ENCODE measurements at places on chromosomes 3 and 15.

DNA sequence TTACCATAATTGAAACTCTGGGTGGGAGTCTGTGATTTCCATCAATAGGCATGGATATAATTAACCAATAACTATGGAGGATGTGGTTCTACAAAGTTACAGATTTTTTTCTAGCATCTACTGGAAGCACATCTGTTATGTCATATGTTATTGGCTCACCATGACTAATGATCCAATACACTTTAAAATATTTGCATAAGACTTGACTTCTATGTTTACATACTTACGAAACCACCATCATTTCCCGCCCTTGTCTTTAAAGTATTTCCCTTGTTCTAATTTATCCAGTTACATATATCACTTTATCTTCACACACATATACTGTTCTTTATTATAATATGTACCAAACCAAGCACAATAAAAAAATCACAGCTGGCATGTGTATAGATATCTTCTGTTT lies 380.3 kb upstream of the CBLB start:
- DNase-seq, result no peak

DNA sequence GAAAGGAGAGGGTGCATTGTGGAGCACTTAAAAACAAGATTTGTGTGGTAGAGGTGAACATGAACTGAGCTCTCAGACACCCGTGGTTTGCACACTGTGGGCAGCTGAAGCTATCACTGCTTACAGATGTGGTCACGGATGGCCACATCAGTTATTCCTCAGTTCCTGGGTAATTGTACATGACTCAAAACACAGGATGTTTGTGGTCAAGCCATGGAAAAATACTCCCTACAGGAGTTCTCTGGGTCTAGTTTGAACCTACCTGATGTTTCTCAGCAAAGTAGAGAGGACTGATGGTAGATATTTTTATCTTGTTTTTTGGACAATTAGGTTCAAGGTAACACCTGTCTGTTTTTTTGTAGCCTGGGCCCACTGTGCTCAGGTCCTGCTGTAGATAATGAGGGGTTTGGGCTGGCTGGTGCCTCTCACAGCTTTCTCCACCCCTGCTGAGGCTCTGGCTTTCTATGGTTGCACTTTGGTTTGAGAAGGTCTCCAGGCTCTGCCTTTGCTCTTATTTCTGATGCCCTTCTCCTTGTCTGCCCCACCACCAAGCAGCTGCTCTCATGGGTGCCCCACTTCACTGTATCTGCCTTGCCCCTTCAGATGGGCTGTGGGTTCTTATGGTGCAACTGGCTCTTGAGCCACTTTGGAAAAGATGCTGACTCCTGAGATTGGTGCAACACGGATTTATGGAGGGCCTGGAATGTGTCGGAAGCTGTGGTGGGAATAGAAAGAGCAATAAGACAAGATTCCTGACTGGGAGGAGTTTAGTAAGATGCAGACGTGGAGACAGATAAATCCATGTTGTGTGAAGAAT lies 40.1 kb downstream of the CDCP1 start:
- DNase-seq, result peak; percentile 87

DNA sequence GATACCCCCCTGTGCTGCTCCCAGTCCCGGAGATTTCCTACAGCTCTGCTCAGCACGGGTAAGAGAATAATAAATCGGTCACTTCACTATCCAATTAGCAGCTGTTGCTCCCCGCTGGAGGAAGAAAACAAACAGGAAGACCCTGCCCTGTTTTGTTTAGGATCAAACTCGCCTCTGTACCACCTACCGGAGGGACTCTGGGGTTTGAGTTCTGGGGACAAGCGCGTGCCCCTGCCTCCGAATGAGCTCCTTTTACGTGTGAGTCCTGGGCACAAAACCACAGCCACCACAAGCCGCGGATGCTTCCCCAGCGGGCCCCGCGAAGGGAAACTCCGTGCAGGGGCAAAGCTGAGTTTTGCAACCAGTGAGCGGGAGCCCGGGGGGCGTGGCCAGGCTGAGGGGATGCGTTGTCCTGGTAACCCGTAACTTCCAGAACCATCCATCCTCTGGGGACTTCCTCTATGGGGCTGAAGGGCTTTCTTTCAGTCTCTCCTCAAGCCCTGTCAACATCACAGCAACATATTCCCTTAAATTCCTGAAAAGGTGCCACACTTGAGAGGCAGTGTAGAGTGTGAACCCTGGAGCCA lies 315.7 kb upstream of the PROK2 start:
- peak; percentile 95 for DNase-seq

GRCh38 chr15:96146726-96147125 lies 183.8 kb upstream of the NR2F2 start:
- no peak for DNase-seq

DNA sequence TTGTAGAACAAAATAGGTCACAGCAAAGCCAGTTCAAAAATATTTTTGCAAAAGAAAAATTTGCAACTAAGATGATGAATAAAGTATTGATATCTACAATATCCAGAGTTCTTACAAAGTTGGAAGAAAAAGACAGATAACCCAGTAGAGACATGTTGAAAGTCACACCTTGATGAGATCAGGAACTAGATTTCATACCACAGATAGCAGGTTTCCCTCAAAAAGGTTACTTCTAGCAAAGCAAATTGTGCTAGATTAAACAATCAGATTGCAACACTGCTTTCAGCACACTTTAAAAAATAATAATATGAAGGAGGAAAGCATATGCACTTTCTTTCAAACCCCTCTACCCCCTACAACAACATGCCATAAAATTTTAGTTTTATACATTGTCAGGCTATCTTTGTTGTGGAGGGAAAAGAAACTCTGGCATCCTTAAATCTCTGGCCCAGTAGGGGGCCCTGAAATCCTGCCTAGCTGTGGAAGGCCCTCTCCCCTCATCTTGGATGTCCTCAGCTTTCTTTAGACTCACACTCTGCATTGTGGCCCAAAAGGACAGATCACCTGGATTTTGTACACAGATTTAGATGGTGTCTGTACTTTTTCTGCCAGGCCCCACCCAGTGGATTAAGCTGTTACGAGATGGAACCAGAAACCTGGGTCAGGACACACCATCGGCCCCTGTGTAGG lies 50.9 kb downstream of the CCR3 start:
- no peak for DNase-seq

DNA sequence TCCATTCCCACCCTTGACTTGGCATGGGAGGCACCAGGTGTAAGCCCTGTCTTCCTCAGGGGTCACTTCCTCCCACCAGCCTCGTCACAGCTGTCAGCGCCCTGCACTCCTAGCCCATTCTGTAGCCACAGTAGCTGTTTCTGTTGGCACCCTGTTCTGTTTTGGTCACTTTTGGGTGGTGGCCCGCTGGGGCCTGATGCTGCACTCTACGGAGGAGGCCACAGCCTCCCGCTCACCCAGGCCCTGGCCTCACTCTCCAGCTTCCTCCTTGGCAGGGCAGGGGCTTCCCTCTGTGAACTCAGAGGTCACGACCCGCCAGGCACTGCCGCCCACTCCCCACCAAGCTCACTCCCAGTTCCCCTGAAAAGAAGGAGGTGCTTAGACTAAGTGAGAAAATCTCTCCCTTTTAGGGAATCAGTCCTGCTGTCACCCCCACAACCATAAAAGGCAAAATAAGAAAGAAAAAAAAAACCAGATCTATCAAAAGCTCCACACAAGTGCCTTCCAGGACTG lies 68.4 kb downstream of the MGLL start:
- no peak for DNase-seq

DNA sequence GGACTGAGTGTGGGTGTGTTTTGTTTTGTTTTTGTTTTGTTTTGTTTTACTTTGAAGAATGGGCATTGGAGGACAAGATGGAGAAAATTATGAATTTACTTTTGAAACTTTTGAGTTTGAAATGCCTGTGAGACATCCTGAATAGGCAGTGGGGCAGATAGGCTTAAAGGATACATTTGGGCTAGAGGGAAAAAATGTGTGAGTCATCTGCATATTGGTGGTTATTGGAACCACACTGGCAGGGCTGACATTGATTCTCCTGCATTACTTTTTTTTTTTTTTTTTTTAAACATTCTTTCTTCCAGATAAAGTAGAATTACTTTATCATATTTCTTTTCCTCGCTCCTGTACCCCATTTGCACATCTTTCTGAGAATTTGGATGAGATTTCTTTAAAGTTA lies 56.1 kb downstream of the CALML4 start:
- DNase-seq, result no peak

- no peak for DNase-seq
These were observed 329.5 kb upstream of the CTDSPL start for GRCh38 chr3:37532168-37532567.

GRCh38 chr3:151196434-151196833 lies 6.6 kb downstream of the GPR171 start:
- no peak for DNase-seq

GRCh38 chr3:173587055-173587454 lies 189.5 kb downstream of the NLGN1 start:
- DNase-seq, result no peak

DNA sequence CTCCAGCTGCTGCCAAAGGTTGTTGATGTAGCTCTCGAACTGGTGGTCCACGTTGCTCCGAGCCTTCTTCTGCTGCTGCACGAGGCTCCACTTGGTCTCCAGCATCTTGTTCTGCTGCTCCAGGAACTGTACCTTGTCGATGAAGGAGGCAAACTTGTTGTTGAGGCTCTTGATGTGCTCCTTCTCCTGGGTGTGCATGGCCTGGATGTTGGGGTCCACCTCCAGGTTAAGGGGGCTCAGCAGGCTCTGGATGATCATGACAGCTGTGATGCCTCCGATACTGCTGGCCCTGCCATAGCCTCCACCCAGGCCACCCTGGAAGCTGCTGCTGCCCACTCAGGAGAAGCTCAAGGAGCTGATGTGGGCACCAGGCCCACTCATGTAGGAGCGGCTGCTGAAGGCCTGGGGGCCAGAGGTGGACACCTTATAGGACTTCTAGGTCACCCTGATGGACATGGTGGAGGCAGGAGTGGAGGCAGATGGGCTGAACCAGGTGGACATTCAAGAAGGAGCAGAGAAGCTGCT lies 14.9 kb upstream of the PSTPIP1 start:
- DNase-seq, result no peak

- DNase-seq, result no peak
These were observed 9.9 kb upstream of the STRA6 start for GRCh38 chr15:74212494-74212893.

GRCh38 chr3:178562143-178562946 lies 26.1 kb downstream of the KCNMB2 start:
- DNase-seq, result no peak

DNA sequence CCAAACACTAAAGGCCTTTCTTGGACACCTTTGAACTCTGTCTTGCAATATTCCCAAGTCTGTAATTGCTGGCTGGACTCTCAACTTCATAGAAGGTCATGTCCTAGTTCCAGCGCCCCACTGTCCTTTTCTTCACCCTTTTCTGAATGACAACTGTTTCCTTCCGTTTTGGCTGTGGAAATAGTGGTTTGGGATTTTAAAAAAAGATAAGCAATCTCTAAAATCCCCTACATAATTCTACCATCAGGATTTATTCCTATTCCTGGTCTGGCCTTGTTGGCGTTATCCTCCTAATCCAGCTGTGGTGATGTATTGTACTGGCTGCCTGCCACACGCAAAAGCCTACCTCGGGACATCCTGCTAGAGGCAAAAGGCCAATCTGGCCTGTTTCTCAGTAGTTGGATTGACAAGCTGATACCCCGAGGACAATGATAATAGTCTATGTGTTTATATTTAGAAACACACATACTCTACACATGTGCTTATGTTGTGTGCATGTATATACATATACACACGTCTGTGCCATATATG lies 440.3 kb upstream of the DPH6 start:
- no peak for DNase-seq

GRCh38 chr3:98504539-98504938 lies 7.1 kb downstream of the OR5K2 start:
- no peak for DNase-seq

DNA sequence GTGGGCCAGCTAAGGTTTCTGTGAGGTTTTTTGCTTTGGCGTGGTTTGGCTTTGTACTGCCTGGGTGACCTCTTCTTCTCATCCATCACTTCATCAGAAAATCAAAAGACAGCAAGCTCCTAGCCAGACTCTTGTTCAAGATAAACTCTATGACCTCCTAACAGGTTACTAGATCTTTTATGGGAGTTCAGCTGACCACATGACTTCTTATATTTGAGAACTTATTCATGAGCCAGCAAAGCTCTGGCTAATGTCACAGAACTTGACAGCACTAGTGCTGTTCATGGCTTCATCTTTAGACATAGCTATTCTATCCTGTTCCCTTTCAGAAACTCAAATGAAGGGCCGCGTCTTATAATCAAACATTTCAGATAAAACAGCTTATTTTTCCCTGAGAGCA lies 527.1 kb upstream of the GOLIM4 start:
- no peak for DNase-seq

- no peak for DNase-seq
These were observed 58.1 kb downstream of the TMEM39A start for GRCh38 chr3:119405315-119405714.

GRCh38 chr3:14047027-14047426 lies 77.6 kb downstream of the CHCHD4 start:
- DNase-seq, result no peak

DNA sequence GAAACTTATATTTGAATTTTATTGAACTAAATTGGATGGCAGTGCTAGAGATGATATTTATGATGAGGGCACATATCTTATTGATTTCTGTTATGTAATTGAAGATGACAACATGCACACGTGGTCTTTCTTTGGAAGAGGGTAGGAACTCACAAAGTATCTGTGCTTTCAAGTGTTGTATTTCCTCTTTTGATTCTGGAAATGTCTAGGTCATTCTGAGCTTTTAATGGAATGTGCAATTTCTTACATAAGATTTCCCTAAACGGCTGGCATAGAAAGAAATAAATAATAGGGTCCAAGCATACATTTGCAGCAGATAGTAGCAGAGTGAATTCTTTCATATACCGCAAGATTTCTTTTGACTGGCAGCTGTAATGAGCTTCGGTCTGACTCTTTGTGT lies 10.1 kb upstream of the GPR171 start:
- DNase-seq, result no peak

GRCh38 chr3:146513386-146514051 lies 30.9 kb downstream of the PLSCR1 start:
- no peak for DNase-seq

DNA sequence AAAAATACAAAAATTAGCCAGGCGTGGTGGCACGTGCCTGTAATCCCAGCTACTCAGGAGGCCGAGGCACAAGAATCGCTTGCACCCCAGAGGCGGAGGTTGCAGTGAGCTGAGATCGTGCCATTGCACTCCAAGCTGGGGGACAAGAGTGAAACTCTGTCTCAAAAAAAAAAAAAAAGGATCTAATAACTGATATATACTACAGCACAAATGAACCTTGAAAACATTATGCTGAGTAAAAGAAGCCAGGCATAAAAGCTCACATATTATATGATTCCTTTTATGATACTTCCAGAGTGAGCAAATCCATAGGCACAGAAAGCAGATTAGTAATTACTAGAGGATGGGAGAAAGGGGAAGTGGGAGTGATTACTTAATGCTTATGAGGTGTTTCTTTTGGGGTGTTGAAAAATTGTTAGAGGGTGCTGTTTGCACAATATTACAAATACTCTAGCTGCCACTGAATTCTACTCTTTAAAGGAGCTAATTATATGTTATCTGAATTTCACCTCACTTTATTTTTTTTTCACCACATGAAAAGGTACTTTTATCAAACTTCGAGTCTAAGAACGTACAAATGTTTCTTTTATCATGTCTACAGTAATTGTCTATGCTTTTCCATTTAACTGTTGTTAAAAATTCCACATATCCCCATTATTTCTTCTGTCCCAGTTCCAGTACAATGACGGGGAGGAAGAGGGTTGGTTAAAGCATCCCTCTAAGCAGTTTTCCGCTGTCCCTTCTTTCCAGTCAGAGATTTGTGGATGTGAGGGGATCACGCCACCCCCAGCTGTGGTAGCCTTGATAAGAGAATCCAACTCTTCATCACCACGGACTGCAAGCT lies 77.7 kb upstream of the FAM174B start:
- no peak for DNase-seq
